ENCODE measurements at places on chromosomes 1 and 21. TPM values are rescaled to one million over a fixed set of nuclear protein-coding genes. Genes with fewer than 3 reads are reported as not detected.

The ZBTB21 gene
- total RNA-seq, result 14.1 TPM

The ANGPTL1 gene
- total RNA-seq, result 210 TPM

The TACSTD2 gene
- total RNA-seq, result 3.4 TPM

The LUZP1 gene
- total RNA-seq, result 32.0 TPM

- ATAC-seq, result no peak
Observed at GRCh38 chr1:162562470-162562828, 927 bp downstream of the UAP1 start.

- ATAC-seq, result no peak
Observed at GRCh38 chr1:39992234-39992633, 37.3 kb downstream of the MFSD2A start.

- ATAC-seq, result no peak
Observed at GRCh38 chr1:176193023-176193422, 14.1 kb downstream of the COP1 start.

DNA sequence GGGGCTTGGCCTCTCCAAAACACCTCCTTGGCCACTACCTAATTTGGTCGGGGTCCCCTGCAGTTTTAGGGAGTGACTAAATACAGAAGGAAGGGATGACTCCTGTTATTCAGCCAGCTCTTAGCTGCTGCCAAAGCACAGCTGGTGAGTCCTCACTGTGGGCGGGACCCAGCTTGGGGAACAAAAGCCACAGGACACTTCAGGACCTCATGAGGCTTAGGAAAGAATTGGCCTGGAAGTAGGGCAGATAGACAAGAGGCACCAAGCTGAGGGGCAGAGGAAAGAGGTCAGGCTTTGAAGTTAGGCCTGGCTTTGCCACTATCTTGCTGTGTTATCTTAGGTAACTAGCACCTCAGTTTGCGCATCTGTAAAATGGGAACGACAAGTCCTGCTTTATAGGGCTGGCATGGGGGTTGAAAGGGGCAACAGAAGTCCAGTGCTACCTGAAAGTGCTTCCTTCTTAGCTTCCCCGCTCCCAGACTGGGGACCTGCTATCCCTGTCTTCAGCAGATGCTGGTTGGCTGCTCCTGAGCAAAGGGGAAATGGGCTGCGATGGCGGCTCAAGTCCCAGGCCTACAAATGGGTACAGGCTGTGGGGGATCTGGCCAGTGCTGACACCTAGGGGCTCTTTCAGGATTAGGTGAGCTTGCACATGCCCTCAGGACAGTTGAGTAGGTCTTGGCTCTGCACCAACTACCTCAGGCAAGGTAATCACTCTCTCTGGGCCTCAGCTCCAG is 15.7 kb downstream of the IFI6 start:
- ATAC-seq, result peak; percentile 44
